Heart left ventricle (tissue), 16 donors: ENCODE measurements at places on chromosomes 7 and 10. TPM values are rescaled to one million over a fixed set of nuclear protein-coding genes. Genes with fewer than 3 reads are reported as not detected.

NUTM2E gene
- not detected for total RNA-seq

PTPRZ1 gene
- 0.29 TPM for total RNA-seq

MINPP1 gene
- 6.8 TPM for total RNA-seq

HERPUD2 gene
- 18.4 TPM for total RNA-seq

LRRC4 gene
- total RNA-seq: 4.5 TPM

GFRA1 gene
- 1.0 TPM for total RNA-seq

DNA sequence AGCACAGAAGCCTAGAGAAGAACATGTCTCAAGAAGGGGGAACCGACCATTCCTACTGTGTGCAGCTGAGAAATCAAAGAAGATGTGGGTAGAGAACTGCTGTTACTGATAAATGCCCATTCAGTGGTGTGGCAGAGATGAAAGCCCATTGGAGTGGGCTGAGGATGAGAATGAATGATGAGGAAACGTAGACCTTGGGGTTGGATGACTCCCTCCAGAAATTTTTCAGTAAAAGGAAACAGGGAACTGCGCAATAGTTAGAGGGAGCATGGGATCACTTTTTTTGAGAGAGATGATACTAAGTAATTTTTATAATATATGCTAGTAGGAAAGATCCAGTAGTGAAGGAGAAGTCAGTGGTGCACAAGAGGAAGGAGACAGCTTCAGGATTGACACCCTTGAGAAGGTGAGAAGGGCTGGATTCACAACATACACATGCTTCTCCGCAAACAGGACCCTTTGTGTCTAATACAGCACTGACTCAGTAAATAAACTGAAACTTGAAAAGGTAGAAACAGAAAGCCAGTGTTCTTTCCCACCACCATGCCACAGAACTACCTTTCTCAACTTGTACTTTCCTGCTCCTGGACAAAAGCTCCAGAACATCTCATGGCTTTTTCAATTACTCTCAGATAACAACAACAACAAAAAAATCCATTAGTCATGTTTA is 104.7 kb upstream of the IL6 start:
- H3K27ac ChIP-seq: no peak overlapping the region
- no peaks in the 10 kb centered on the region for H3K4me1 ChIP-seq
- H3K36me3 ChIP-seq: no peaks in the 10 kb centered on the region
- no peak overlapping the region for H3K4me3 ChIP-seq
- H3K27me3 ChIP-seq: no peaks in the 10 kb centered on the region

GRCh38 chr7:106417273-106417902 is 132.6 kb upstream of the NAMPT start:
- H3K27me3 ChIP-seq: no peaks in the 10 kb centered on the region
- H3K27ac ChIP-seq: no peak overlapping the region
- H3K36me3 ChIP-seq: no peaks in the 10 kb centered on the region
- H3K4me1 ChIP-seq: no peaks in the 10 kb centered on the region
- no peak for DNase-seq

GRCh38 chr7:75772081-75773077 is at the start of gene CCL26:
Gene CCL26 (minus strand): TSS chr7:75772211. CDS start chr7:75772176, 35 bp downstream.
- H3K27me3 ChIP-seq: no peaks in the 10 kb centered on the region
- H3K4me3 ChIP-seq: no peak within 1 kb of the TSS
- H3K27ac ChIP-seq: no peak within 1 kb of the TSS
- peak; percentile 48 for DNase-seq

GRCh38 chr10:121614613-121615434 is 16.6 kb upstream of the FGFR2 start:
- no peak for DNase-seq
- no peaks in the 10 kb centered on the region for H3K4me1 ChIP-seq
- H3K27me3 ChIP-seq: no peaks in the 10 kb centered on the region
- H3K36me3 ChIP-seq: no peaks in the 10 kb centered on the region
- no peak overlapping the region for H3K27ac ChIP-seq

DNA sequence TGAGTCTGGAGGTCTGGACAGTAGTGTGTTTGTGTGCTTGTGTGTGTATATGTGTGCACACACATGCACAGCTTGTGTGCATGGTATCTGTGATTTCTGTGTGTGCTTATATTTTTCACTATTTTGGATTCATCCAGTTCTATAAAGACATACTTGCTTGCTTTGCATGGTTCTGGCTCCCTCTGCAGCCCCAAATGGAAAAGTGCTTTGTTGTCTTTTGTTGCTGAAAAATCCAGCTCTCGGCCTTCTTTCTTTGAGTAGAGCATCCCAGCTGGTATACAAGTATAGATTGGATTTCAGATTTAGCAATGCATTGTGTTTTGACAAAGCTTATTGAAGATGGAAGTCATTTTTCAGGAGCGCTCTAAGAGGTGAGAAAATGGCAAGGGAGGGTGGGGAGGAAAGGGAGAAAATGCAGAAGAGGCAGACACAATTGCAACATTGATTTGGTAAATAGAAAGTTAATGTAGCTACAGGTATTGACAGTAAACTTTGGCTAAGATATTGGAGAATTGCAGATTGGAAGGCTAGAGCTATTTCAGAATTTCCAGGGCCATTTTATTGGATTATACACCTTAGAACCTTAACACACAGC is 333.9 kb downstream of the AUTS2 start:
- no peaks in the 10 kb centered on the region for H3K36me3 ChIP-seq
- no peaks in the 10 kb centered on the region for H3K4me1 ChIP-seq
- no peak for DNase-seq
- no peak overlapping the region for H3K4me3 ChIP-seq
- no peaks in the 10 kb centered on the region for H3K27me3 ChIP-seq
- no peak overlapping the region for H3K27ac ChIP-seq

DNA sequence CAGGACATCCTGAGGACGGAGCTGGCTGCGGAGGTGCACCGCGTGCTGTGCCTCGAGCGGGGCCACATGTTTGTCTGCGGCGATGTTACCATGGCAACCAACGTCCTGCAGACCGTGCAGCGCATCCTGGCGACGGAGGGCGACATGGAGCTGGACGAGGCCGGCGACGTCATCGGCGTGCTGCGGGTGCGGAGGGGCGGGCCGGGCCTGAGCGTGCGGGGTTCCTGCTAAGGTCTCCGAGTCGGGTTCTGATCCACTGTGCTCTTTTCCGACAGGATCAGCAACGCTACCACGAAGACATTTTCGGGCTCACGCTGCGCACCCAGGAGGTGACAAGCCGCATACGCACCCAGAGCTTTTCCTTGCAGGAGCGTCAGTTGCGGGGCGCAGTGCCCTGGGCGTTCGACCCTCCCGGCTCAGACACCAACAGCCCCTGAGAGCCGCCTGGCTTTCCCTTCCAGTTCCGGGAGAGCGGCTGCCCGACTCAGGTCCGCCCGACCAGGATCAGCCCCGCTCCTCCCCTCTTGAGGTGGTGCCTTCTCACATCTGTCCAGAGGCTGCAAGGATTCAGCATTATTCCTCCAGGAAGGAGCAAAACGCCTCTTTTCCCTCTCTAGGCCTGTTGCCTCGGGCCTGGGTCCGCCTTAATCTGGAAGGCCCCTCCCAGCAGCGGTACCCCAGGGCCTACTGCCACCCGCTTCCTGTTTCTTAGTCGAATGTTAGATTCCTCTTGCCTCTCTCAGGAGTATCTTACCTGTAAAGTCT is 10.4 kb downstream of the ATG9B start:
- H3K36me3 ChIP-seq: no peaks in the 10 kb centered on the region
- H3K27me3 ChIP-seq: peaks cover 10% of the 10 kb centered on the region
- no peak overlapping the region for H3K27ac ChIP-seq
- peak overlapping the region; percentile 27 for H3K4me3 ChIP-seq
